Cardiac septum (tissue), 1 donor: ENCODE measurements at places on chromosomes 11 and 22. TPM values are rescaled to one million over a fixed set of nuclear protein-coding genes. Genes with fewer than 3 reads are reported as not detected.

ZP1 gene
- not detected for total RNA-seq

FADS3 gene
- total RNA-seq = 126 TPM

DEUP1 gene
- not detected for total RNA-seq

SPDYC gene
- total RNA-seq = not detected

OR52I2 gene
- total RNA-seq = not detected

OPCML gene
- 0.27 TPM for total RNA-seq

LDHA gene
- 329 TPM for total RNA-seq

CENPM gene
- 0.24 TPM for total RNA-seq

GAB4 gene
- not detected for total RNA-seq

LIF gene
- total RNA-seq = 0.78 TPM

JAML gene
- 5.4 TPM for total RNA-seq

POU2AF3 gene
- not detected for total RNA-seq

C11orf91 gene
- 1.4 TPM for total RNA-seq

KCNJ1 gene
- total RNA-seq = not detected

OSBP2 gene
- 8.9 TPM for total RNA-seq

RBFOX2 gene
- 102 TPM for total RNA-seq

UPK3A gene
- 0.40 TPM for total RNA-seq

UPK2 gene
- not detected for total RNA-seq

MFNG gene
- 5.3 TPM for total RNA-seq

BARX2 gene
- total RNA-seq = not detected

DEPDC7 gene
- total RNA-seq = 0.30 TPM

DERL3 gene
- total RNA-seq = 2.2 TPM

ELF5 gene
- not detected for total RNA-seq

SMTNL1 gene
- total RNA-seq = not detected
